NCI-H187 (cell line): ENCODE measurements at places on chromosomes 2 and 18.

- no peak for DNase-seq
These were observed 4.8 kb upstream of the EFHD1 start for GRCh38 chr2:232628466-232629128.

- no peak for DNase-seq
These were observed 6.5 kb downstream of the PREPL start for GRCh38 chr2:44354761-44355160.

- no peak for DNase-seq
These were observed 131.7 kb downstream of the DOCK10 start for GRCh38 chr2:224910574-224910925.

GRCh38 chr2:234355021-234355720 is 141.7 kb downstream of the ARL4C start:
- no peak for DNase-seq

GRCh38 chr2:150222942-150223341 is 264.5 kb downstream of the RND3 start:
- no peak for DNase-seq

DNA sequence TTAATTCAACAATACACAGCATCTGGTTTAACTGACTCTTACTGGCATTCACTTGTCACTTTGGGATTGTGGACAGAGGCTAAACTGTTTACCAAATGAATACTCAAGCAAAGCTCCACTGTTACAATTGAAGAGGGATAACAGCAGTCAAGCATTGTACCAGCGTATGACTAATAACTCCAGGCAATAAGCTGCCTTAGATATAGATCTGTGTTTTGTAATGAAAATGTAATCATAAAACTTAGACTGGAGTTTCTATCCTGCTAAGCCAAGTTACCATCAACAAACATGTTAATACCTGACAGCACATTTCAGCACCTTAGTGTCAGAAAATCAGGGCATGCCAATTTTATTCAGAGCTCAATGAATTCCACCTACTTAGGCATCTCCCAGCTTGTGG is 889.5 kb downstream of the EPHA4 start:
- no peak for DNase-seq

DNA sequence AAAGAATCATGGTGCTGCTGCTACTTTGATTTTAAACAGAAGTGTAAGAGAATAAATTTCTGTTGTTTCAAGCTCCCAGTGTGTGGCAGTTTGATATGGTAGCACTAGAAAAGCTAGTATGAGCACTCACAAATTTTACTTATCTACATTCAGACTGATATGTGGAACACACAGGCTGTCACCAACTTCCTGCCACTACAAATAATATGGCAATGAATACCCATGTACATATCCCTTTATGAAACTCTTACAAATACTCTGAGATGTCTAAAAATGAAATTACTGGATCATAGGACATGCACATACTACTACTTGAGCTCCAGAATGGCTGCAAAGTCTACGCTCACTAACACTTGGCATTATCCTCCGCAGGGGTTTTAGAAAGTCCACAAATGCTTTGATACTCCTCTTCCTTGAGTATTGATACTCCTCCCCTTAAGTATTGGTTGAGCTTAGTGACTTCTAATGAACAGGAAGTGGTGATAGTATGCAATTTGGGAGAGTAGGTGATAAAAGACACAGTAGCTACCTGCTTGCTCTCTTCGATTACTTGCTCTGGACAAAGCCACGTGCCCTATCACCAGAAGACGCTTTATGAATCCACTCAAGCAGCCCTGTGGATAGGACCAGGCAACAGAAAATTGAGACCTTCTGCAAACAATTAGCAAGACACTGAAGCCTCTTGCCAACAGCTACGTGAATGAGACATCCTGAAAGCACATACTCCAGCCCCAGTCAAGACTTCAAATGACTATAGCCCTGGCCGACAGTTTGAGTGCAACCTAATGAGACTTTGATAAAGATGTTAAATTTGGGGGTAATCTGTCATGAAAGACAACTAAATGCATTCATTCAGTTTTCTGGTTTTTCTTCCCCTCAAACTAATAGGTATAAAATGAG is 35.4 kb downstream of the FBXO11 start:
- DNase-seq: no peak

DNA sequence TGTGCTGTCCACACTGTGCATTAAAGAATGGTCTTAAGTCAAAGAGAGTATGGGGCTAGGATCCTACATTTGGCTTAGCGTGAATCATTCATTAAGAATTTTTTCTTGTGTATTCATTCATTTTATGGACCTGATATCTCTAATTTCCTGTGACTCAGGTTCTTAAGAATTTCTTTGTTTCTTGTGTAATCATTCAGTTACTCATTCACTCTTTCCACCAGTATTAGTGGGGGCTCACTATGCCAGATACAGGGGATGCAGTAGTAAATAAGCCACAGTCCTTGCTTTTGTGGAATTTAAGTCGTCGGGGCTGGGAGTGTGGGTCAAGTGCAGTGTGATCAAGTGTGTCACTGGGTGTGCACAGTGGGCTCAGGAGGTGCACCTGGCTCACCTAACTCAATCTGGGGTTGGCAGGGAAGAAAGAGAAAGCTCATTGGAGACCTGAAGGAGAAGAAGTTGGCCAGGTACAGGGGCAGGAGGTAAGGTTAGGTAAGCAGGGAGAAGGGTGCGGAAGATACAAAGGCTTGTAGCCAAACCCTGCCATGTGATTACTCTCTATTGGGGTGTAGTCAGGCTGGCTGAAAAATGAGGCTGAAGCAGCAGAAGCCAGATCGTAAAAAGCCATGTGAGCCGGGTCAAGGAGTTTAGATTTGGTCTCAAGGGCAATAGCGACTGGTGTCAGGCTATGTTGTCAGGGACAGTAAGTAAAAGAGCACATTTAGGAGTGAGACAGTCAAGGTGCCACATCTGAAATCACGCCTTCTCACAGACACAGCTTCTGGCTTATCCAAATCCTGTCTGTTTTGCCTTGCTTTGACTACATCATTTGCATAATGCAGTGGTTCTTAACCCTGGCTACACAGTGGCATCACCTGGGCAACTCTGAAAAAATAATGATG is 67.2 kb downstream of the KCTD1 start:
- no peak for DNase-seq

- peak; percentile 5 for DNase-seq
These were observed 96.6 kb downstream of the MBD2 start for GRCh38 chr18:54127759-54128378.

GRCh38 chr2:129377078-129377469 is 602.4 kb upstream of the RAB6C start:
- no peak for DNase-seq

DNA sequence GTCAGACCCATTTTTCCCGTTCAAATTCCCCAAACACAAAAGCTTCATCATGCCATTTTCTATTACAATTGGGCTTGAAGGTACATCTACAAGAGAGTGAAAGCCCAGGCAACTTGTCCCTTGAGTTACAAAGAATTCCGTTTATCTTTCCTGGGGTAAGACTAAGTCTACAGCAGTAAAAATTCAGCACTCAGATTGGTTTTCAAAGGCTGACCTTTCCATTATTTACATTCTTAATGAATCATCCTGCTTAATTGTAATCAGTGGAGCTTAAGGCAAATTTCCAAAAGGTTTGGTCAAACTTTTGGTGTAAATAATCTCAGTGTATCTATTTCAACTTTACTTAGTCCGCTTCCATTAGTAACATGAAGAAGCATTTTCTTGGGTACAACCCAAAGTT is 33.4 kb upstream of the ST3GAL5 start:
- no peak for DNase-seq

GRCh38 chr18:48641981-48642380 is 103.2 kb downstream of the CTIF start:
- no peak for DNase-seq
